ENCODE measurements at places on chromosomes 1 and 21.

DNA sequence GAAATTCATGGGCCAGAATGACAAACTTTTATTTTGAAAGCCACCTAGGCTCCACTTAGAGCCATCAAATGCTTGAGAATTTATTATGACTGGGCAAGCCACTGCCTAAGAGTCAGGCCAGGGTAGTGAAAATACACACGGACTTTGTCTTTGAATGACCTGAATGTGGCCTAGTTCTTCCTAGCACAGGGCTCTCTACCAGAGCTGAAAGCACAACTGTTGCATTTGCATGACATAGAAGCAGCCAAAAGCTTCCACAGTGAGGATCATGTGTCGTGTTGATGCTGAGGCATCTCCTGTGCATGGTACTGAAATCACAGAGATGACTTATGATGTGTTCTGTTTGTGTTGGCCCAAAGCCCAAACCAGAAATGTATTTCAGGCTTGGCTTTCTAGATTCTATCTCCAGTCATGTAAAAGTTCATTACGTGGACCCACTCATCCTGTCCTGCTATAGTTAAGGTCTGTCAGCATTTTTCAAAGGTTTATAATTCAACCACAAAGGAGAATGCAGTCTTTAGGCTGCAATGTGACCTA is 164.0 kb upstream of the UBE2U start:
- DNase-seq, result peak; percentile 4

- no peak for DNase-seq
Measured at GRCh38 chr1:202122639-202123335, at the start of gene GPR37L1. Gene GPR37L1 (plus strand): TSS chr1:202122917. CDS start chr1:202122964, 47 bp downstream.

DNA sequence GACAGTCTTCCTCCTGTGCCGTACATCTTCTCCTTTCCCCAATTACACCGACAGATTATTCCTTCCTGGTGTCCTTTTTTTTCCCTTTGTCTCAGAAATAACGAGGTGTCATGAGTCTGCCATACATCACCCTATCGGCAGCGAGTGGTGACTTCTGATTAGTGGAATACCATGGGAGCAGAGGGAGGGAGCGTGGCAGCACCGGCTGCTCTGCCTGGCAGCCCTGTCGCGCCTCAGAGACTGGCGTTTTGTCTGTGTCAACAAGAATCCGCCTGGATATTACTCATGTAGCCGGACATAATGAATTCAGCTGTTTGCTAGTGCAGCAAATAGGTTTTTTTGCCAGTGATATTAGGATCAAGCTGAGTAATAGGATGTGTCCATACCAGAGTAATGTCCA is 51.8 kb downstream of the UTP25 start:
- no peak for DNase-seq

DNA sequence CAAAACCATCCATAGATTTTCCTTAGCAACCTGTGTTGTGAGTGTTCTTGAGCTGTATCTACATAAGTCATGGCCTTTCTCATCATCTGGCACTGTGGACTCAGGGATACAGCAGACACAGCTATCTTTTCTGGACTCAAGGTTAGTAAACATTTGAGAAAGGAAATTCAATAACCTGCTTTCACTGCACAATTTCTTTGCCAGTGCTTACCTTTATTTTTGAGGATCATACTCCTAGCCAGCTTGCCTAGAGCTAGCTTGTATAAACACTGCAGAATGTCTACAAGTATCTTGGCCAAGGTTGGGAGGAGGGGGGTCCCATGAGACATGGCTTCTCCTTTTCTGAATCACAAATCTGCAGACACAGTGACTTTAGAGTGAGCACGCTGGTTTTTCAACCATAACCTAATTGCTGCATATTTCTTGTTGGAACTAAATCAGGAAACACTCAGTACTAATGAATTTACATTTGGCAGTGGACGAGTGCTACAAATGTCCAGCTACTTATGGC is 27.2 kb downstream of the ADAMTS5 start:
- no peak for DNase-seq

DNA sequence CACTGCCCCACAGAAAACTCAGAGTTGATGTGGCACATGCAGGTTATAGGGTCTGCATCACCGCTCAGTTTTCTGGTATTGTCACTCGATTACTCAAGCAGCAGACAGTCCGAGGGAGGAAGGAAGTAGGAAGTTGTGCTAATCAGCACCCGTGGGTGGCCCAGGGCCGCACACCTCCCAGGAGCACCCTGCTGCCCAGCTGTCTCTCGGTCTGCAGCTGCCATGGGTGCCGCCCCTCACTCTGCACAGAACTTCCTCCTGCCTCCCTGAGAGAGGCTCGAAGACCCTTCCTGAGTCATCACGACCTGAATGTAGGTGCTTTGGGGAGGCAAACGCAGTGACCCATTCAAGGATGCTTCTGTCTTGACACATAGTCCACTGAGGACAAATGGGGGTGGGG is 4.2 kb upstream of the TFF3 start:
- peak; percentile 88 for DNase-seq

Data from common myeloid progenitor, CD34-positive (primary cell).